Stimulated activated CD4-positive, alpha-beta T cell treated with anti-CD3 and anti-CD28 coated beads, Interleukin-1b, Interleukin-23, amount 100 ng/mL, for 1 hour (primary cell): ENCODE measurements at places on chromosomes 1 and 21.

DNA sequence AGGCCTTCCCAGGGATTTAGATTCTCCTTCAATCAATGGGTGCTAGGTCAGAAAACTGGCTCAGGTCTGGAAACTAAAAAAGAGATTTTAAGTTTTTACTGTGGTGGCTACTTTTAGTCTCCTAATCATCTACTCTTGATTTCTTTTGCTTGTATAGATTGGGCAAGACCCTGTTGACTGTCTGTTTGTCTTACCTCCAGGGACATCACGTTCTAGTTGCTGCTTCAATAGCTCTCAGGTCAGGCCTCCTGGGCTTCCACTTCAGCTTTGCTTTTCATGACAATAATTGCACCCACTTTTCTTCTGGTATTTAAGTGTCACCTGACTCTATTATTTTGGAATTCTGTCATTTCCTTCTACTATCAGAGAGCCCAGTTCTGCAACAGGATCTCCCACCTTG is 28.5 kb upstream of the CREG1 start:
- DNase-seq = no peak

DNA sequence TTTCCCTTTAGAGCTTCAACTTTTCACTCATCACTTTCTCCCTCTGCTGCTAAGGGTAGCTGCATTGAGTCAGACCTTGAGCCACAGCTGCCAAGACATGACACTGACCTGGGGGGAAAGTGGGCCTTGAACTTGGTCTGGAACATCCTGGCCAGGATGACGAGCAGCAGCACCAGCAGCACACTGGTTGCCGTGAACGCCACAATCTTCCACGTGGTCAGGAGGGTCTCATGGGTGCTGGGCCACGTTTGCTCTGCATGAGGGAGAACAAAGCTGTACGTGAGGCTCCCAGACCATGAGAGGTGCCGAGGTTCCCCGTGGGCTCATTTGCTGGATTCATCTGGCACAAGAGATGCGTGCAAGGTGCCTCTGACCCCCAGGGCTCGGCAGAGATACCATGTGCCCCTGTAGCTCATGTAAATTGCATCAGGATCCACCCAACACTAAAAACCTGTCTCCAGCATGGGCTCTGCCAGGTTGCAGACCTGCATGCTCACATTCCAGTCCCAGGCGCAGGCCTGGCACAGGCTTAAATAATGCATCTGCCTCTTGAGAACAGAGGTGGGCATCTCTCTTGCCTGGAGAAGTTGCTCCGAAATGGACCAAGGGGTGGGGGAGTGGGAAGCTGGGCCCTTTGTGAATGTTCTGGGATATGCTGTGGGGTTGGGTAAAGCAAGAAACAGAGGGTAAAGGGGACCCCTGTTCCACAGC is 84.6 kb upstream of the TLR5 start:
- DNase-seq = no peak

GRCh38 chr1:151135433-151136385 is 10.7 kb downstream of the SEMA6C start:
- no peak for DNase-seq

- DNase-seq = no peak
Observed at GRCh38 chr21:18023157-18023556, 204.0 kb upstream of the C21orf91 start.

GRCh38 chr1:54671985-54672608 is 30.5 kb downstream of the MROH7 start:
- peak; percentile 39 for DNase-seq

- DNase-seq = no peak
Observed at GRCh38 chr1:215665215-215665614, 98.1 kb downstream of the KCTD3 start.

- DNase-seq = no peak
Observed at GRCh38 chr1:28437264-28437923, 67.9 kb downstream of the PHACTR4 start.

DNA sequence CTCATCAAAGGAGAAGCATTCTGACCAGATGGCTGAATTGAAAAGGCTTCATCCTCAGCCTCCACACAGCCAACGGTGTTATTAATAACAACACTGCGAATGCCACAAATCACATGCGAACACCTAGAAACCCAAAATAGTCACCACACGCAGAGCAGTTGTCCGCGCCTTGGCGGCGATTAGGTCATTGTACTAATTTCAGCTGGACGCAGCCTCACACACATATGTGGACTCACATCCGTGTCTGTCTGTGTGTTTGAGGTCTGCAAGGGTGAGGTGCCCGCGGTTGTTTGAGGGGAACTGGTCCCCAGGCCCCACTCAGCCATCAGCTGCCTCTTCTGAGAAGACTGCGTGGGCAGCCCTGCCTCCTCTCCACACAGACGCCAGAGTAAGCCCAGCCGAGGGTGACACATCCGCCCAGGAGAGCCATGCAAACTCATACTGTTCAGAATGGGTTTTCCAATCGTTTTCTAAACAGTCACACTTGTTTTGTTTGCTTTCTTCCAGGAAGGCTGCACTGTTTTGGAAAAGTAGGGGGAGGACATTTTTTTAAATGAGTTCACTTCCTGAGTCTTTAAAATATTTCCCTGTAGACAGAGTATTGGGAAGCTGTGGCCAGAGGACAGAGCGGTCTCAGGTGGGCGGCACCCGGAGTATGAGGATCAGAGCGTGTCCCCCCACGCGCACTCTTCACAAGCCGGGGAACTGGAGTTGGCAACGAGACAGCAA is 53.4 kb downstream of the TOMM20 start:
- DNase-seq = peak; percentile 45

DNA sequence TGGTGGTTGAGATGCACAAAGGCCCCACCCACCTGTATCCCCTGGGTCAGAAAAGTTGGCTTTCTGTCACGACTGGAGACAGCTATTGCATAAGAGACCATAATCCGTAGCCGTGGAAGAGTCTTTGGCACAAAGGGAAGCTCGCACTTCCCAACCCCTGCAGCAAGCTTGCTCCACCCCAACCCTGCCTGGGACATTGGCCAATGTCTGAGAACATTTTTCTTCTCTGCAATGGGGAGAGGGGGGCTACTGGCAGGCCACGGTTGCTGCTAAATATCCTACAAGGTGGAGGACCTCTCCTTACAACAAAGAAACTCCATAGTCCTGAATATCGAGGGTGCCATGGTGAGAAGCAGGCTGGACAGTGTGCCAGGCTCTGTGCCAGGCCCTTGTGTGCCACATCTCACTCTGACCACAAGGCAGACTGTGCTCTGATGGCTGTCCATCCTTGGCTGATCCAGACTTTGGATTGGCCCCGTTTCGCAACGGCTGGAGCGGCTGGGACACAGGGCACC is 104.1 kb downstream of the CSMD2 start:
- no peak for DNase-seq

GRCh38 chr1:156246781-156247459 is 936 bp downstream of the PAQR6 start:
- DNase-seq = no peak

GRCh38 chr1:67031121-67031858 is 22.7 kb downstream of the SLC35D1 start:
- DNase-seq = no peak

DNA sequence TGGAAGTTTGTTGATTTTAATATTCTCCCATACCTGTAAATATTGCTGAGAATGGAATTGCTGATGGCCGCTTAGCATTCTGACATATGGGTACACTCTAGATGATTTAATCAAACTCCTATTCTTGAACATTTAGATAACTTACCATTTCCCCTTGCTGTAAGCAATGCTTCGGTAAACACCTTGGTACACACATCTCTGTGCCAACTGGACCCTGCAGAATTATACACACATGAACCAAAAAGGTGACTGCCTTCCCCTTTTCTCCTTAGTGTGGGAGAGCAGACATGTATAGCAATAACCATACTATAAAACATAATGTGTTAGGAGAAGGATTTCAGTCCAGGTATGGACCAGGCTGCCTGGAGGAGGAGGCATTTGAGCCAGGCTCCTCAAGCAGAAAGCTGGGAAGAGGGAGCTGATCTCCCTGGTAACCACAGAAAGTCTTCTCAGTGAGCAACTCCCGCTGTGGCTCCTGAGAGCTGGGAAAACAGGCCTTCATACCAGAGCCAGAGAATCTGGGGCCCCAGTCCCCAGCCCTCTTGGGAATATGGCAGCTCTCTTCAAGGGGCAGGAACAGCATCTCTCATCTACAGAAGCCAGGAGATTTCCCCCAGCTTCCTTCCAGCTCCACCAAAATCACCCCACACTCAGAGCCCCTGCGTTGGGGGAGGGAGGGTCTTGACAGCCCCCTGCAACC is 33.9 kb upstream of the CSF1 start:
- DNase-seq = no peak

- no peak for DNase-seq
Observed at GRCh38 chr1:241611063-241611462, 29.1 kb downstream of the CHML start.

- no peak for DNase-seq
Observed at GRCh38 chr1:46529031-46529630, 22.3 kb downstream of the KNCN start.

DNA sequence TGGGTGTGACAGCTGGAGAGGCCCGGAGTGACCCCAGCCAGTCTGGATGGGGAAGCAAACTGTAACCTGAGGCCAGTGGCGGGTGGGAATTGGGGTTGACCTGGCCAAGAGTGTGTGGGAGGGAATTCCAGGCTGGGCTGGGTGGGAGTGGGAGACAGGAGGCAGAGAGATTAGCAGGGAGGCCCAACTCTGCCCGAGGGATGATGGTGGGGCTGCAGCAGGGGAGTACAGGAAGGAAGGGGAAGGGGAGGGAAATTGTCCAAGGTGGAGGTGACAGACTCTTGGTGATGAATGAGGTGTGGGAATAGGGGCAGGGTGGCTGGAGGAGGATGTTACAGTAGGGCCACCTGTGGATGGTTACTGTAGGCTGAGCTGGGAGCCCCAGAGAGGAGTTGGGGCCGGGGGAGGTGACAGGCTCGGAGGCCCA is 40.4 kb downstream of the HUNK start:
- DNase-seq = no peak

DNA sequence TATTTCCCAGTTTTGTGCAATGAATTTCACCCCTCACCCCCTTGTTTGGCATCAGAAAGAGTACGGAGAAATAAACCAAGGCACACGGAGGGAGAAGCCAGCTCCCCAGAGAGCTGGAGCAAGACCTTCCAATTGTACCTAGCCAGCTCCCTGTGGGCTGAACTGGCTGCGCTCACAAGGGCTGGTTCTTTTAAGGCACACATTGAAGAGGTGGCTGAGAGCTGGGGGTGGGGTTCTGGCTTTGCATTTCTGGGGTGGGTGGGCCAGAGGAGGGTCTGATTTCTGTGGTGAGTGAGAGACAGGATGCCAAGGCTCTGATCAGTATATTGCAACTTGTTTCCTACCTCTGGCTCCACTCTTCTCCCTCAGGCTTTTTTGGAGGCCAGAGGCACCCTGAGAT is 39.5 kb upstream of the NFASC start:
- DNase-seq = no peak

DNA sequence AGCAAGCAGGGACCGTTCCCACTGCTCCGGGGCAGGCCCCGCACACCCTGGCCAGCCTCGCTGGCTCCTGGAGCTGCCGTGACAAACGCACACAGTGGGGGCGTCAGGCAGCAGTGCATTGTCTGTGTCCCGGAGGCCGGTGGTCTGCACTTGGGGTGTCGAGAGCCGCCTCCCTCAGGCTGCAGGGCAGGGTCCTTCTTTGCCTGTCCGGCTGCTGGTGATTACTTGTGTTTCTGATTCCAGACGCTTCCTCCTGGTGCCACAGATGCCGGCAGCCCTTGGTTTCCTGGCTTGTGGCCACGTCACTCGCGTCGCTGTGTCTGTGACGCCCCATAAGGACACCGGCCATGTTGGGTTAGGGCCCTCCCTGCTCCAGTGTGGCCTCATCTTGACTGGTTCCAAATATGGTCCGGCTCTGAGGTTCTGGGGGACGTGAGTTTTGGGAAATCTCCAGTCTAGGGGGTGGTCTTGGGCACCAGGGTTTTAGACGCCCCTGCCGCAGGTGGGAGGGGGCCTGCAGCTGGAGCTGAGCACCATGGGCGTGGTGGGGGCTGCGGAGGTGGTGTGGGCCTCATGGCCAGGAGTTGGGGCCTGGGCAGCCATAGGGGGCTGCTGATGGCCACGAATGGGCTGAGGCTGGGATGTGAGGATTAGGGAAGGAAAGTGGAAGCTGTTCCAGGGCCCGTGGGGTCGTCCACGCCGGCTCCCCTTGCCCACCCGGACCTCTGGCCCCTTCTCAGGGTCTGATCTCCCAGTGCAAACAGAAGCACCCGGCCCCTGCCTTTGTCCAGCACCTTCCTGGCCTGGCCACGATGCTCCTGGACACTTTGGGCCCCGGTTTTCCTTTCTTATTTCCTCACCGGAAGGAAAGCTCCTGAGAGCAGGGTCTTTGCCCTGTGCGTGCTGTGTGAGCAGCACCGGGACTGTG is 41.0 kb downstream of the SLX9 start:
- DNase-seq = no peak

DNA sequence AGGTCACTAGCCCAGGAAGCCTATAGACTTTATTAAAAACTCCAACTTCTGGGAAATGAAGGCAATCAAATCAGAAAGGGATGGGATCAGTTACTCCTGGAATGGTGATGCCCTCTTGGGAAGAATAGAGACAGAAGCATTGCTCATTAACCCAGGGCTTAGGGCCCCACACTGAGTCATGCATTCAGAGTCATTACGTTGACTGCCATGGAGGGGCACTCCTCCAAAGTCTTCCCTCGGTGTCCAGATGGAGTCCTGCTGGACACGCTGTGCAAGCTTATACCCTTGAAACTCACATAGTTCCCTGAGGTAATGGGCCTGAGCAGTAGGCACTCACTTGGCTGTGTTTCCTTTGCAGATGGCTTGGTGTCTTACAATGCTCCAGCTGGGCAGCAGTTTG is 35.2 kb upstream of the HSD17B7 start:
- DNase-seq = no peak

- no peak for DNase-seq
Observed at GRCh38 chr1:32729254-32730046, 26.9 kb upstream of the SYNC start.

GRCh38 chr1:165629848-165630628 is 996 bp upstream of the MGST3 start:
- DNase-seq = no peak

GRCh38 chr1:119139857-119140176 is 636 bp downstream of the WARS2 start:
- no peak for DNase-seq

GRCh38 chr1:212045981-212046380 is 10.4 kb downstream of the DTL start:
- no peak for DNase-seq

DNA sequence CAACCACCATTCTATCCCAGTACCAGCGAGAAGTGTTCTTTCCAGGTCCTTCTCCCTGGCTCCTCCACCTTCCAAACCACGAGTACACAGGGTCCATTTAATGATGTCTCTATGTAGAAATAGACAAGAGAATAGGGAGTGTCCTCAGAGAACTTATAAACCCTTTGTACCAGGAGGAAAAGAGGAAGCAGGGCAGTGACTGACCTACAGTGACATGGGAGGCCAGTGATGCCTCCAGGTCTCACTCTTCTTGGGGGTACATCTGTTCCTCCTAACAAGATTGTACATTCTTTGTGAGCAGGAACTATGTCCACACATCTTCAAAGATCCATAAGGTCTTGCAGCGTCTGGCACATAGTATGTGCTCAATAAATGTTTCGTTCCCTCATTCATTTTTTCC is 18.7 kb upstream of the FMOD start:
- DNase-seq = no peak

DNA sequence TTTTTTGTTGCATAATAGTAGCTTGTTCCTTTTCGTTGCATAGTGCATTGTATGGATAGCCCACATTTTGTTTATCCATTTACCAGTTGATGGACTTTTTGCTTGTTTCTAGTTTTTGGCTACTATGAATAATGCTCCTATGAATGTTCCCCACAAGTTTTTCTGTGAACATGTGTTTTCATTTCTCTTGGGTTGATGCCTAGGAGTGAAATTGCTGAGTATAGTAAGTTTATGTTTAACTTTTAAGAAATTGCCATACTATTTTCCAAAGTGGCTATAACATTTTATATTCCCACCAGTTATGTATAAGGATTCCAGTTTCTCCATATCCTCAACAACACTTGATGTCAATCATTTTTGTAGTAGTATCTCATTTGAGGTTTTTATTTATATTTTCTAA is 84.8 kb upstream of the CACYBP start:
- no peak for DNase-seq
